Neural crest cell (in vitro differentiated cells): ENCODE measurements at places on chromosomes 5 and 9.
A peak's percentile ranks its signal among the peaks of the same experiment; 100 is the strongest.

DNA sequence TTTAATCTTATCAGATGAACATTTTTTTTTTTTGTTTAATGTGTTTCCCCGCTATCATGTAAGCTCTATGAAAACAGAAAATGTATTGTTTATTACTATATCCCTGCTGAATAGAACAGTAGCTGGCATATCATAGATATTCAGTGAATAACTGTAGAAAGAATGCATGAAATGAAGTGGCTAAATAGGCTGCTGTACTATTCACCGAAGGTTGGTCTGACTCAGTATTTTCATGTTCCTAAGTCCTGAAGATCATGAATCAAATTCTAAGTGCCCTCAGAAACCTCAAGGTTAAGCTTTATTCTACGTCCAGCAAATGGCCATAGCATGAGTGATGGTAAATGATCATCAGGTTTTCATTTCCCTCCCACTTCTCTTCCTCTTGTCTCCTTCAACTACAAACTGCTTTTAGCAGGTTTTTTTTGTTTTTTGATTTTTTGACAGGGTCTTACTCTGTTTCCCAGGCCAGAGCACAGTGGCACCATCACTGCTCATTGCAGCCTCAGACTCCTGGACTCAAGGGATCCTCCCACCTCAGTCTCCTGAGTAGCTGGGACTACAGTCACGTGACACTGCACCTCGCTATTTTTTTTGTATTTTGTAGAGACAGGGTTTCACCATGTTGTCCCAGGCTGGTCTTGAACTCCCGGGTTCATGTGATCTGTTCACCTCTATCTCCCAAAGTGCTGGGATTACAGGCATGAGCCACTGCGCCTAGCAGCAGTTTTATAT, 19.1 kb upstream of the ZFAND5 start:
- no peak for DNase-seq
- no peak overlapping the region for H3K27ac ChIP-seq
- H3K4me1 ChIP-seq: peaks cover 21% of the 10 kb centered on the region
- no peaks in the 10 kb centered on the region for H3K36me3 ChIP-seq

GRCh38 chr9:19201899-19202891, 28.3 kb upstream of the DENND4C start:
- H3K27me3 ChIP-seq: no peaks in the 10 kb centered on the region
- DNase-seq: no peak
- no peaks in the 10 kb centered on the region for H3K36me3 ChIP-seq

DNA sequence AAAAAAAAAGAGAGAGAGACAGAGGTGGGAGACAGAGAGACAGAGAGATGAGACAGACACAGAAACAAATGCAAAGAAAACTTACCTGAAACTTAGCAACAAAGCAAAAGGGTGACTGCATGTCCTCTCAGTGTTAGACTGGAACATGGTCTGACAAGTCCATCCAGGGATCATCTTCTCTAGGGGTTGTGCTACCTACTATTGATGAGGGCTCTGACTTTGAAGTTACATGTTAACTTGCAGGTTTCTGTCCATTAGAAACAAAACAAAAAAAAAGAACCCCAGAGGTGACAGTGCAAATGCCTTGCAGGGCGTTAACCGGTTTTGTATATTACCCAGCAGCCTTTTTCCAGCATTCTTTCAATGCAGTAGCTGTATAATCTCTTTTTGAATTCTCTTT, 13.6 kb upstream of the SPARC start:
- no peak overlapping the region for H3K27ac ChIP-seq
- no peak for DNase-seq
- no peaks in the 10 kb centered on the region for H3K36me3 ChIP-seq

GRCh38 chr9:27184556-27185351, 75.7 kb downstream of the TEK start:
- no peaks in the 10 kb centered on the region for H3K4me1 ChIP-seq
- H3K4me3 ChIP-seq: no peak overlapping the region
- no peaks in the 10 kb centered on the region for H3K36me3 ChIP-seq
- H3K27ac ChIP-seq: no peak overlapping the region

DNA sequence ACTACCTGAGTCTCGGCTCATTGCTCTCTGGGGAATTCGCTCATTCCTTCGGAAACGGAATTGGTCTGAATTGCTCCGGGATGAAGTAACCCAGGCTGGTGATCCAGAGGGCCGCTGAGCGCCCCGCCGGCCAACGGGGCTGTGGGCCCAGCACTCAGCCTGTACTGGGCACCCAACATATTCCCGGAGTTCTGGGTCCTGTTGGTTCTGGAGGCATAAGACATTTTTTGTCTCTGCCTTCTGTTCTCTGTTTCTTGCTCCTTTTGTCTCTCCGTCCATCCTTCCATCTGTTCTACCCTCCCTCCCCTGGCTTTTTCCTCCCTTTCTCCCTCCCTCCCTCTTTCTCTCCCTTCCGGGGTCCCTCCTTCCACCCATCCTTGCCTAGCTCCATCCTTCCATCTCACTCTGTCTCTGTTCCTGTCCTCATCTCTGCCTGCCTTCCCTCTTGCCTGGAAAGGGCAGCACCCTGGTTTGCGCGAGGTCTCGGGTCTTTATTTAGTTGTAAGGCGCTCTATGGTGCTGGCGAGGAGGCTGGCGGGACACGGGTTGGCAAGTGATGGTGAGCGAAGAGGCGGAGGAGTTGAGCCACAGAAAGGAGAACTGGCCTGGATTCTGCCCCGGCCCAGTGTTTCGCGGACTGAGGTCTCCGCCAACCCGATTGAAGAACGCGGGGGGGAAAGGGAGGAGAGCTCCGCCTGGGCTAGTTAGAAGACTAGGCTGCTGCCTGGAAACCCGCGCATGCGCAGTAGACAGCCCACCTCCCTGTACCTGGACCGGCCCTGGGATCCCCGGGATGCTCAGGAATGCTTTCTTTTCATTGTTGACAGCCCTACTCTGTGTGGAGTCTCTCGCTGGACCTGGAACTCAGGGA, 1468.0 kb downstream of the FOXD4L5 start:
- H3K36me3 ChIP-seq: peaks cover 15% of the 10 kb centered on the region
- H3K27me3 ChIP-seq: peaks cover 31% of the 10 kb centered on the region
- peak overlapping the region; percentile 79 for H3K4me3 ChIP-seq
- no peak overlapping the region for H3K27ac ChIP-seq

GRCh38 chr9:91864380-91864779, 85.6 kb downstream of the ROR2 start:
- peaks cover 27% of the 10 kb centered on the region for H3K4me1 ChIP-seq
- no peaks in the 10 kb centered on the region for H3K27me3 ChIP-seq
- H3K4me3 ChIP-seq: no peak overlapping the region
- no peak for DNase-seq
- H3K36me3 ChIP-seq: peaks cover 5% of the 10 kb centered on the region

DNA sequence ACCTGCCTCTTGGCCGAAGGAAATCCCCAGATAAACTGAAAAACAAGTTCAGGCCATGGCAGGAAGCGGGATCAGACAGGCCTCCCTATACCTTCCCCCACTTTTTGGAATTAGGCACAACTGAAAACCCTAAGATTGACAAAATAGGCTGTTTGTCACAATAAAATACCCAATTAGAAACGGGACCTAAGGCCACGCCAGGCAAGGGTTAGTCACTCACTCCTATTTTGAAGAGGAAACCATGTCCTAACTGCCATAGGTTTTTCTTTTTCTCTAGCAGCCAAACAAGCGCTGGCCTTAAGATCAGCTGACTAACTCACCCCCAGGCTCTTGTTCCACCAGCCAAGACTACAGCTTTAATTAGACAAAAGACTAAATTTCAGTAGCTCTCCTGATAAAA, 11.9 kb downstream of the FBP2 start:
- H3K27me3 ChIP-seq: no peaks in the 10 kb centered on the region
- H3K27ac ChIP-seq: no peak overlapping the region
- no peak overlapping the region for H3K4me3 ChIP-seq

DNA sequence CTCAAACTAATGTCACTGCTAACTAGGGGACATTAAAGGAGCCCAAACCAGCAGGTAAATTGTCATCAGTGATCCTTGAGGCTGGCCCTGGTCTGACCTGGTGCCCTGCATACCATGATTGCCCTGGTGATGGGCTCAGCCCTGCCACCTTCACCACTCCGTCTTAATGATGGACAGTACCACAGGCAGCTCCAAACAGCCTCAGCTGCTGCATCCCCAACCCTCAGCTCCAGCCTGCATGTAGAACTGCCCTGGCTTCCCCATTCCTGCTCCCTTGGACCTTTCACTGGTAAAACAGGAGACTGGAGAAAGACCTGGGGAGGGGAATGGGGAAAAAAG, 190.0 kb downstream of the GAS1 start:
- no peaks in the 10 kb centered on the region for H3K36me3 ChIP-seq
- DNase-seq: no peak
- H3K27ac ChIP-seq: no peak overlapping the region
- H3K4me3 ChIP-seq: no peak overlapping the region
- no peaks in the 10 kb centered on the region for H3K27me3 ChIP-seq
- H3K4me1 ChIP-seq: no peaks in the 10 kb centered on the region

- H3K27me3 ChIP-seq: no peaks in the 10 kb centered on the region
- no peak overlapping the region for H3K27ac ChIP-seq
- no peak overlapping the region for H3K4me3 ChIP-seq
- H3K4me1 ChIP-seq: peaks cover 6% of the 10 kb centered on the region
- DNase-seq: no peak
- H3K36me3 ChIP-seq: peaks cover 7% of the 10 kb centered on the region
Measured at GRCh38 chr5:65440456-65440855, 41.3 kb downstream of the ADAMTS6 start.

DNA sequence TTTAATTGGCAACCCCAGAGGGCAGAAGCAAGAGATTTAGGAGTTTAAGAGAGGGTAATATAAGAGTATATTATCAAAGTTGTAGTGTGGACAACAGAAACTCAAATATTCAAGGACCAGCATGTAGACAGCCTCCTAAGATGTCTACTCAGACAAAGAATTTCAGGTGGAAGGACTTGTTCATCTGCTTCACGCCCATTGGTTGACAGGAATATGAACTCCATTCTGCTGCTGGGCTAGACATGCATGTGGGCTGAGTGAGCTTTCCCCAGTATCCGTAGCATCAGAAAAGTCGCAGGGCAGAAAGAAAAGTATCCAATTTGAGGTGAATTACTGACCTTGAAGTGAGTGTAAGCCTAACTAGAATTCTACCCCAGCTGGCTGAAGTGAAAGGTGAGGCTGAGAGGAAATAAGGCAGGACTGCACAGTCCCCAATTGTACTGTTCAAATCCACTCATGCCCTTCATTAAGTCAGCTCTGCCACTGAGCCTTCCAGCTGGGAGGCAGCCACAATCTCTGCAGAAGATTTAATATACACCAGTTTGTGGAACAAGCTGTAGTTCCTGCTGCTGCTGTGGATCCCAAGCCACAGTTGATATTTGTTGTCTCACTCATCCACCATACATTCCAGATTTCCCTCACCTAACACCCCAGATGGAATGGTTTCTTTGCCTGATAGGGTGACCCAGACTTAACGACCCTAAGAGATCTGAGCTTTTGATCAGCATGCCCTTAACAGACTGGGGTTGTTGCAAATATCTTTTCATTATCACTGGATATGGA, 41.2 kb downstream of the PDCD1LG2 start:
- no peak overlapping the region for H3K27ac ChIP-seq
- DNase-seq: no peak
- H3K4me1 ChIP-seq: peaks cover 9% of the 10 kb centered on the region
- H3K36me3 ChIP-seq: no peaks in the 10 kb centered on the region
- H3K4me3 ChIP-seq: no peak overlapping the region

- DNase-seq: no peak
- H3K27ac ChIP-seq: no peak overlapping the region
- H3K36me3 ChIP-seq: no peaks in the 10 kb centered on the region
- H3K4me3 ChIP-seq: no peak overlapping the region
- no peaks in the 10 kb centered on the region for H3K27me3 ChIP-seq
- H3K4me1 ChIP-seq: no peaks in the 10 kb centered on the region
Measured at GRCh38 chr5:158718738-158719505, 380.8 kb downstream of the EBF1 start.

- H3K36me3 ChIP-seq: no peaks in the 10 kb centered on the region
- no peak overlapping the region for H3K27ac ChIP-seq
- H3K4me3 ChIP-seq: no peak overlapping the region
- peaks cover 13% of the 10 kb centered on the region for H3K4me1 ChIP-seq
Measured at GRCh38 chr5:10624206-10624605, 60.3 kb downstream of the ANKRD33B start.

DNA sequence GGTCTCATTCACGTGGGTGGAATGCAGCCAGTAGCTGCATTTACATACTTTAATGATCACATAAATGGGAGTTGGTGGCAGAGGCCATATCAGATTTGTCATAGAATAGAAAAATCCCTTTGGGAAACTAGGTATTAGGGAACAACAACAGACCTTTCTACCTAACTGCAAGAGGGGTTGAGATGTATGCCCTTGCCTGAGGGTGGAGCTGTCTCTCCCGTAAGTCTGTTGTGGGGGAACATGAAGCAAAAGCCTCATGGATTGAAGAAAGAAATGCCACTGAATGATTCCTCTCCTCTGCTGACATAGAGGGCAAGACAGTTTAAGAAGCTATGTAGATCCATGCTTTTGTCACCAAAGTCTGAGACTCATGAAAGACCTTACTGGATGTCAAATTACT, 461.3 kb downstream of the SPOCK1 start:
- no peak overlapping the region for H3K27ac ChIP-seq
- DNase-seq: no peak
- H3K4me1 ChIP-seq: peaks cover 12% of the 10 kb centered on the region
- H3K27me3 ChIP-seq: peaks cover 12% of the 10 kb centered on the region
- no peak overlapping the region for H3K4me3 ChIP-seq

GRCh38 chr9:77827104-77827784, 179.1 kb upstream of the GNA14 start:
- peaks cover 34% of the 10 kb centered on the region for H3K4me1 ChIP-seq
- DNase-seq: no peak
- H3K27ac ChIP-seq: no peak overlapping the region
- H3K27me3 ChIP-seq: no peaks in the 10 kb centered on the region
- H3K36me3 ChIP-seq: peaks cover 7% of the 10 kb centered on the region

- H3K4me3 ChIP-seq: no peak overlapping the region
- no peaks in the 10 kb centered on the region for H3K4me1 ChIP-seq
- DNase-seq: no peak
- H3K27me3 ChIP-seq: no peaks in the 10 kb centered on the region
Measured at GRCh38 chr5:109529520-109529919, 119.7 kb upstream of the PJA2 start.

DNA sequence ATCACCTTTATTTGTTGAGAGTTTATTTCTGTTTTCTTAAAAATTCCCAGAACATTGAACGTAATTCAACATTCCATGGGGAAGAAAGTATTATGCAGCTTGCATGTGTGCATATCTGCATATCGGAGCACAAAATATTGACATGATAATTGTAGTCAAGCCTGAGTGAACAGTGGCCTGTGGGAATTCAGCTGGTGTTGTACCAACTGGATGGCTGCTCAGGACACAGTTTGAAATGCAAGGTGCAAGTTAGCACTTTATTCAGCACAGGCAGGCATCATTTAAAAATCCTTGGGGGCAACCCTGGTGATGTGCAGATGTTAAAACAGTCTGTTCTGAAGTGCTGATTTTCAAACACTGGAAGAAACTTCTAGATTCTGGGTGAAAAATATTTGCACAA, 82.4 kb downstream of the CNTLN start:
- no peak overlapping the region for H3K27ac ChIP-seq
- no peak for DNase-seq
- H3K36me3 ChIP-seq: peaks cover 26% of the 10 kb centered on the region
- no peak overlapping the region for H3K4me3 ChIP-seq
- H3K4me1 ChIP-seq: no peaks in the 10 kb centered on the region
